Femur (tissue), 1 donor: ENCODE measurements at places on chromosomes 5 and 9.

DNA sequence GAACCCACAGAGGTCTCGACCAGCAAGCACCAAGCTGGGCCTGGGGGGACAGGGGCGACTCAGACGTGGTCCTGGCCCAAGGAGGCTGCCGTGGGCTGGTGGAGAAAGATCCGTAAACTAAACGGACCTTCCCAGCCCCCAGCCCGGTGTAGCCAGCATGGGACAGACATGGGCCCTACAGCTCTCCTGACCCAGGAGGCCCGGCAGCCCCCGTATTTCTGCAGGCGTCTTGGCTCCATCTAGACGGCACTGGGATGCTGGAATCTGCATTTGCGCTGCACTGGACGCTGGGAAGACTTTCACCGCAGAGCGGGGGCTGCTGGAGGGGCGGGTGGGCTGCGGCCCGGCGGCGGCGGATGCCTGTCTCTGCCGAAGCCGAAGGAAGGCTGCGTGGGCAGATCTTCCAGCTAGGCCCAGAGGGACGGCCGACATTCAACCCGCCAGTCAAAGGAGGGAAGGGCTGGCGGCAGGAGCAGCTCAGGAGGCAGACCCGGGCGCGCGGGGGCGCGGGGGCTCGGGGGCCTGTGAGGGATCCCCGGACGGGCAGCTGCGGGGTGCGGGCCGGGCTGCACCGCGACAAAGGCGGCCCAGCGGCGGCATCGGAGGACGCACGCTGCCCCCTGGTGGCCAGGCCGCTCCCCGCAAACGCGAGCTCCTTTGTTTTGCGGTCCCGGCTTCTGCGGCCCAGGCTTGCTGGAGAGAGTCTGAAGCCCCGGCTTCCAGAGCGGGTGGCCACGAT lies 266.2 kb downstream of the NSG2 start:
- peak; percentile 77 for DNase-seq

DNA sequence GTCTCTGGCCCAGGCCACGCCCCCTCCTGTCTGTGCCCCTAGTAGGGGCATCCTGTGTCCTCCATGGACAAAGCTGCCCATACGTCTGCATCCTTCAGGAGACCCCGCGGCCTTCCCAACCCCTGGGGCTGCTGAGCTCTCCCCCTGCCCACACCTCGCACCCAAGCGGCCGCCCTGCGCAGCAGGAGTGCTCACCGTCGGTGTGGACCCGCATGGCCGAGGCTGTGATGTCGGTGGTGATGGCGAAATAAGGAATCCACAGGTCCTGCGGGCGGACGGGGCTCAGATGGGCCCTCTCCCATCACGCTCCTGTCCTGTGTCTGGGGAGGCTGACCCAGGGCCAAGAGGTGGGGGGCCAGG lies 4.8 kb upstream of the NSMF start:
- no peak for DNase-seq

DNA sequence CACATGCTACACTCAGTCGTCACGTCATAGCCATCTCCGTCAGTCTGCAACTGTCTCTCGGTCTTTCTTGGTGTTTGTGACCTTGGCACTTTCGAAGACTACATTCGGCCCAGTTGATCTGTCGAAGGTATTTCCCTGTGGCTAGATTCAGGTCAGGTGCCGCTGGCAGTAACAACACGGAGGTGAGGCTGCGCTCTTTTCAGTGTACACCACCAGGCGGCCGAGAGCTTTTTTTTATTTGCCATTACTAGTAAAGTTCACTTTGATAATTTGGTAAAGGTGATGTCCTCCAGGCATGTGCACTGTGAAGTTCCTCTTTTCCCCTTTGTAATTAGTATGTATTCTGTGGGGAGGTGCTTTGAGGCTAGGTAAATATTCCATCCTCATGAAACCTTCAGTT lies 49.7 kb downstream of the RNF130 start:
- no peak for DNase-seq

DNA sequence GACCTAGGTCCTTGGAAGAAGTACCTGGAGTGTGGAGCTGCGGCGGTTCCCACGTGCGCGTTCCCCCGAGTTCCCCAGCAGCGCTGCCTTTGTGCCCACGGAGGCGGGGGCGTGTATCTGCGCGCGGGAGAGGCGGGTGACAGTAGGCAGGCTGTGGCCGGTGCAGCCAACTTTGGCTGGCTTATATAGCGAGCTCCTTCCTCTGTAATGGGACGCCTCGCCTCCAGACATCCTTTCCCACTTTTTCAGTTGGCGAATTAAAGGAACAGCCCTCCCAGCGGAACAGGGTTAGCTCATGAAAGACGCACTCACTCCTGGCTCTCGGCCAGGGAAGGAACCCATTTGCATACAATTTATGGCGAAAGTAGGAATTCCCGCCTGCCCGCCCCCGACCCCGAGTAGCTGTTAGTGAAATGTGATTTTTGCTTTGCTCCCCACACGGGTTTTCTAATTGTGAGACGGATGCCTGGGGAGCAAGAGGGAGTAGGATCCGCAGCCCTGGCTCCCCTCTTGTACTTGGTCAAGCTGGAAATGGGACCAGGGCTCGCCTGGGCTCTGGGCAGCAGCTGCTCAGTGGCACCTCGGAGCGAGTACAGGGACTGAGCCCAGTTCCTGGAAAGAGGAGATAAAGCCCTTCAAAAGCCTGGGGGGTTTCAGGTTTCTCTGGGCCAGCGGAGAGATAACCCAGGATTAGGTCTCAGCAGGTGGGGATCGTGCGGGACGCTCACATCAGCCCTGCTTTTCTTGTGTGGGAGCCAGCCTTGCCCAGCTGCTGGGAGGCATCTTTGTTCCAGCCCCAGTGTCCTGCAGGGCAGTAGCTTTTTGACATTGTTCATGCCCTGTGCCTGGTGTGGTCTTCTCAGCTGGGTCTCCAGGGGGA lies at the start of gene TNC:
TSS of gene TNC (minus strand) at position 159 of the 880 bp plus-strand sequence. CDS start 27,139 bp downstream, outside the sequence.
- peak; percentile 90 for DNase-seq

- DNase-seq, result no peak
Measured at GRCh38 chr9:27572566-27572917, 739 bp downstream of the C9orf72 start.

- DNase-seq, result no peak
Measured at GRCh38 chr9:105884416-105884815, 190.1 kb downstream of the TMEM38B start.

DNA sequence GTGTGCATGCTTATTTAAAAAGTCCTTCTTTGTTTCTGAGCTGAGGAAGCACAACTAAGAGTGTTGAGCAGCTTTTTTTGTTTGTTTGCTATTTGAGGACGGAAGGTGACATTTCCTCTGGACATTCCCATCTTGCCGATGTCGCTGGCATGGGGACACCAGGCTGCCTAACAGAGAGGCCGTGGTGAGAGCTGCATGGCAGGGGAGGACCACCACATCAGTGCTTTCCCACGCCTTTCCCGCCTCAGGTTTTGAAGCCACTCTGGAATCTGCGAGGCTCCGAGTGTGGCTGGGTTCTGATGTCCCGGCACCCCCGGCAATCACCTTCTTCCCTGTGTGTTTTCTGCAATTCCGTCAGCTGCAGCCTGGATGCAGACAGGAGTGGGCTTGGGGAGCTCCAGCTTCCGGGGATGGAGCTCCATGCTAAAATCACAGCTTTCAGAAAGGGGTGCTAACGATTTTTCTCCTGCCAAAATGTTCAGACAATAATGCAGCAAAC lies 259.8 kb upstream of the IRX4 start:
- no peak for DNase-seq

GRCh38 chr9:85704744-85705143 lies 37.0 kb downstream of the AGTPBP1 start:
- DNase-seq, result no peak

DNA sequence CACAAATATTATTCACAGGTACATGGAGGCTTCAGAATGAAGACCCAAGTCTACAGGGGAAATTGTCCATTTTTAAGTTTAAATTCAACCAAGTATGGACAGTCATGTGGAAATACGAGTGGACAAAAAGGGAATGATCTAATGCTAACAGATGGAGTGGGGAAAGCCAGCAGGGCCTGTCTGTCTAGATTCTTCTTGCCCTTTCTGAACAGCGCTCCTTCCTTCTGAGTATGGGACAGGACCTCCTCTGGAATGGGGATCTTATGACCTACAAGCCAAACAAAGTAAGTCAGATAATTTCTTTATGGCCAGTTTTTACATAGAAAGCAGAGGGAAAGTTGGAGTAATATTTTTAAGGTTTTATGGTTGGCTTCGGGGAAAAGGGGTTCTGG lies 119.8 kb upstream of the NEK6 start:
- no peak for DNase-seq
